ENCODE measurements at places on chromosomes 12 and 14.

DNA sequence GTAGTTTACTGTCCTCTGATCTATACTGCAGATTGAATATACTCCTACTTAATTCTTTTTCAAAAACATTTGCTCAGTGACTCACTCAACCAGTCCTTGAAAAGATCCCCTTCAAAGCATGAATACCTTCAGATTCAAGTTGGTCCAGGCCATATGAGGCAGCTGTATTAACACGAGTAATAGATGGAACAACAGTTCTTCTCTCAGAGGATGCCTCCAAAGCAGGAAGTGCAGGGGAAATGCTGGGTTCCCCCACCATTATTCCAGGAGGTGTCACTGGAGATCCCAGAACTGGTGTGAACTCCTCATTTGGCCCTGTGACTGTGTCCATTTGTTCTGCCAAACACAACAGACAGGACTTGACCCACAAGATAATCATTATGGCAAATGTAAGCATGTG, 20.6 kb downstream of the ARMH4 start:
- DNase-seq = no peak

DNA sequence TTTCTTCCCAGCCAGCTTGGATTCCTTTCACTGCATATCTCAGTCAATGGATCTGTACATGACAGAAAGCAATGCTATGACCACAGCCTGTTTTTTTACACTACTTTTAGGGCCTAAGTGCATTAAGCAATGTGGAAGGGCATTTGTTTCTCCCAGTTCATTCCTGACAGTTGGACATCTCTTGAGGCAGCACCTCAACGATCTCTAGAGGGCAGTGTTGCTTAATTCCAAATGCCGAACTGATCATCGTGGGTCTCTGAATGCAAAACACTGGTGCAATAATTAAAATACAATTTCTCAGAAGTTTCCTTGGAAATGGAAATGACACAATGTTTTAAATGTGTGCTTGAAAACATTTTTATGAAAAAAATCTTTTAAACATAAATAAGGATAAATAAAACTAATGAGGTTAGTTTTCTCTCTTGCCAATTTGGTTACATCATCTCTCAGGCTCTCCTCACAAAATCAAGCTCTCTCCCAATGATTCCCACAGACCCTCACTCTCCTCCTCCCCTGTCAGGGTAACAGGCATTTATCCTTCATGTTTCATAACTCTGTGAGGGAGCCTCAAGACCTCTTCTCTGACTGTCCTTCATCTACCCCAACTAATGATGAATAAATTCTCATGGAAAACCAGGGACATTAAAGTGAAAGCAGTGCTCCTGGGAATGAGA, 192.4 kb upstream of the SLC16A7 start:
- peak; percentile 6 for DNase-seq

- DNase-seq = no peak
These were observed 2.6 kb upstream of the MAP4K5 start for GRCh38 chr14:50534997-50535396.

DNA sequence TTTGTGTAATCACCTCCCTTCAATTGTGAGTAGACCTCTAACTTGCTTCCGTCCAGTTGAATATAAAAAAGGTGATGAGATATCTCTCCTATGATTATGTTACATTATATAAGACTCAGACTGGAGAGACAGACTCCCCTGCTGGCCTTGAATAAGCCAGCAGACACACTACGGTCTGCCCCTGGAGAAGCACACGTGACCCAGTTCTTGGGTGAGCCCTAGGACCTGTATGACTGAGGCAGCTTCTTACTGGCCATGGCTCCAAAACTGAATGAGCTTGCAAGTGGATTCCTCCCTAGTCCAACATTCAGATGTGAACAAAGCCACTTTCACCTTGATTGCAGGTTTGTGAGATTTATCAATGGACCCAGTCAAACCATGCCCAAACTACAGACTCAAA, 427.9 kb upstream of the DCN start:
- DNase-seq = no peak

DNA sequence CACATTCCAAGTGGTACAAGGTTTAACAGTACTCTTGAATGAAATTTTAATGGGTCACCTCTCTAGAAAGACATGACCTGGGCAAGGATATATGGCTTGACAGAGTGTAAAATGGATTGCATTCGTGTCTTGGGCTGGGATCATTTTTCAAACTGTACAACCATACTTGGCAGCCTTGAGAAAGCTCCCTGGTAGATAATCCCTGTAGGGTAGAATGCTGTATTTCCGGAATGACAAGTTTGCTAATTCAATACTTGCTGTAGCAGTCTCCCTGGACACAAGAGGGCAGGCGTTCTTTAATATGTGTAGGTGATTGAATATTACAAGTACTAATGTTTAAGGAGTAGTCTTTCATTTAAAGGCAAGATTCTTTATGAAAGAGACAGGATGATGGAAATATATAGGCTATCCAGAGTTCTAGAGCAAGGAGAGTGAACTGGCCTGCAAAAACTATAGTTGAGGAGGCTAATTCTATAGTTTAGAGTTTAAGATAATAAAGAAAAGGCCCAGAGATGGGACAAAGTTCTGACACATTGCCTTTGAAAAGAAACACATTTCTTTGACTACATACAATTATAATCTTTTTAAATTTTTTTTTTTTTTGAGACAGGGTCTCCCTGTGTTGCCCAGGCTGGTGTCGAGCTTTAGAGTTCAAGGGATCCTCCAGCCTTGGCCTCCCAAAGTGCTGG, 53.4 kb downstream of the PLBD1 start:
- DNase-seq = no peak

DNA sequence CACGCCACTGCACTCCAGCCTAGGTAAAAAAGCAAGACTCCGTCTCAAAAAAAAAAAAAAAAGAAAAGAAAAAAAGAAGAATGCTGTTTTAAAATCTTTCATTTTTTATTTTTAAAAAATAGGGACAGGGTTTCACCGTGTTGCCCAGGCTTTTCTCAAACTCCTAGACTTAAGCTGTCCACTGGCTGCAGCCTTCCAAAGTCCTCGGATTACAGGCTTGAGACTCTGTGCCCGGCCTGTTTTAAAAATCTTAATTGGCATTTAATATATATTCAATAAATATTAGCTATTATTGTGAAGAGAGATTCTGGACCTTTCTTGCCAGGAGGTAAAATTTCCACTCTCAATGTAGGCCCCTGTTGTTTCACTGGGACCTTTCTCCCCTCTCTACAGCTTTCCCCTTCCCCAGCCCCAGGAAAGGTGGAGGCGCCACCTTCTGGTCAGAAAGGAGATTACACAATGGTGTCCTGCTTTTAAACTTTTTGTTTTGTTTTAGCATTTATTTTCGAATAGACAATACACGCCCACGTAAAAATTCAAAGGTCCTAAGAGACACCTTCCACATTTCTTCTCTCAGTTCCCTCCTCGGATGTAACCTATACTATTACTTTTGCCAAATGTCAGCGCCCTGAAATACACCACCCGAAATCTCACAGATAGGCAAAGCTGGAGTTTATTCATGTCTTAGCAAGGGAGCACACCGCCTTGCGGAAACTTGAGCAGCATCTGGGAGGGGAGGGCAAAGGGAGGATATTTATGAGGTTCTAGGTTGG, 23.8 kb upstream of the PHC1 start:
- peak; percentile 23 for DNase-seq

GRCh38 chr12:120625557-120626419, 14.6 kb upstream of the CABP1 start:
- no peak for DNase-seq

GRCh38 chr12:47714826-47715386, 9.1 kb upstream of the RPAP3 start:
- no peak for DNase-seq

DNA sequence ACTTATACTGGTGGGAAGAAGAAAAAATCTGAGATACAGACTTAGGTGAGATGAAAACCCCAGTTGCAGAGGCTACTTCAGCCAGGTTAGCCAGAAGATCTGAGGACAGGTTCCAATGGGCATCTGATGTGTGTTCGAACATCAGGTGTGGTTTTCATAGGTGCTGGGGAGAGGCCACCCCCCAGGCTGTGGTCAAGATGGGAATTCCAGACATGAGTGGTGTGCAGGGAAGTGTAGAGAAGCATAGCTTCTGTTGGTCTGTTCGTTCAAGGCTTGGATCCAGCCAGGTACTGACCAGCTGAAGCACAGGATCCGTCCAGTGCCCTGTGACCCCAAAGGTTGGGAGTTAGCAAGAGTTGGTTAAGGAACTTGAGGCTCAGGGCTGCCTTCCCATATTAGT, 85.5 kb downstream of the SSPN start:
- no peak for DNase-seq

- no peak for DNase-seq
These were observed 980 bp upstream of the RNASE8 start for GRCh38 chr14:21056520-21057163.

DNA sequence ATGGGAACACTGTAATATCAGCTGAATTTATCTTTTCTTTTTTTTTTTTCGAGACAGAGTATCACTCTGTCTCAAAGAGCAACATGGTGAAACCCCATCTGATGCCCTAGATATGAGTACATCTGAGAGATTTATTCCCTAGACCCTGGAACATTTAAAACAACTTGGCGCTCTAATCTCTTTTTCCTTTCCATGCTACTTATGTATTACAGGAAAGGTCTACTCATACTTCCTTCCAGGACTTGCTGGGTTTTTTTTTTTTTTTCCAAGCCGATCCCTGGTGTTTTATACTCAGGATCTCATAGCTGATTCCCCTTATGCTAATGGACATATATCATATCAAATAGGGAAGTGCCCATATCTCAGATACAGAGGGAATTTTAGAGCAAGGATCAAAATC, 83.1 kb downstream of the MAPKAPK5 start:
- DNase-seq = no peak

DNA sequence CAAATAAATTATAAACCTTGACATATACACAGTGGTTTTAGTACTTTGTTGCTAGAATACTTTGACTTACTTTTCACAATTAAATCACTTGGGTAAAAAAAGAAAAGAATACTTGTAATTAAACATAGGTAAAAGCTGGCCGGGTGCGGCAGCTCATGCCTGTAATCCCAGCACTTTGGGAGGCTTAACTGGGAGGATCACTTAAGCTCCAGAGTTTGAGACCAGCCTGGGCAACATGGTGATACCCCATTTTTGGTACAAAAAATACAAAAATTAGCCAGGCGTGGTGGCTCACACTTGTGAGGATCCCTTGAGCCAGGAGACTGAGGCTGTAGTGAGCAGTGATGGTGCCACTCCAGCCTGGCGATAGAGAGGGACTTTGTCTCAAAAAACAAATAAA, 7.8 kb downstream of the STX2 start:
- DNase-seq = no peak

DNA sequence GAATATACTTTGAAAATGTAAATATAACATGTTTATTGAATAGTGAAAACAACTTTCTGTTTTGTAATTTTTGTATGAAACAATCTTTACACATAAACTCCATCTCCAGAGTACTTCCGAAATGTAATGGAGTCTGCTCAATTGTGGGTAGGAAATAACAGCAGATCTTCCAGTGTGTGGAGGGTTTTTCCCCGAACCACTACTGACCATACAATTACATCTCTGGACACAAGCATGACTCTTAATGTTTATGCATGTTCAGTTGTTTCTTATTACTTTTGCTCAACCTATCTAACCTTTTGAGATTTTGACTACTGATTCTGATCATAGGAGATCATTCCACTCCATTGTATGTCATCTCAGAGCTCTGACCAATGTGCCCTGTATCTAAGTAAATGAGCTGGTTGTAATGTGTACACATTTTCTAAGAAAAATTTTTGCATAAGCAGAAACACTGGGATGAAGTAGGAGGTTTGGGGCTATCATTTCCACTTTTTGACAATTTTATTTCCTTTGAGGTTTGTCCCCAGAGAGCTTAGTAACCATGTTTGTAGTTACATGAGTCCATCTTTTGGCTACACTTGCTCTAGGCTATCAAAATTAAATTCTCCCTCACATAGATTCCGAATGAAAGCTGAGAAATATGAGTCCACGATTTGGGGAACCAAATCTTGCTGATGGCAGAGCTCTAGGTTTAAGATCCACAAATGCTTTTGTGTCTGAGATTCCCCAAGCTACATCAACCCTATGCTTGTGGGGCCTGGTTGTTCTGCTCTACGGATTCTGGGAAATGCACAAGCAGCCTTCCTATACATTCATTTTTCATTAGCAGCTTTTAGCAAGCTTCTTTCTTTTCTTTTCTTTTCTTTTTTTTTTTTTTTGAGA, 21.4 kb upstream of the CLEC4D start:
- DNase-seq = no peak

DNA sequence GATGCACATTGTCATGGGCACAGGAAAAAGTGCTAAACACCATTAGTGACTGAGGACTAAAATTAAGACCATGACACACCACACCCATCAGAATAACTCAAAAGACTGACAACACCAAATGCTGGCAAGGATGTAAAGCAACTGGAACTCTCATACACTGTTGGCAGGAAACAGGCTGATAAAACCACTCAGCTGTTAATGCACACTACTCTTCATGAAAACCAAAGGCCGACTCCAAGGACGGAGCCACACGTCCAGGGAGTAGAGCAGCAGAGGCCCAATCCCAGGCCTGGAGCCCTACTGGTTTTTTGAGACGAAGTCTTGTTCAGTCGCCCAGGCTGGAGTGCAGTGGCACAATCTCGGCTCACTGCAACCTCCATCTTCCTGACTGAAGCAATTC, 6.4 kb downstream of the RAD52 start:
- DNase-seq = no peak

GRCh38 chr12:113082486-113083148, 26.1 kb downstream of the DTX1 start:
- no peak for DNase-seq

DNA sequence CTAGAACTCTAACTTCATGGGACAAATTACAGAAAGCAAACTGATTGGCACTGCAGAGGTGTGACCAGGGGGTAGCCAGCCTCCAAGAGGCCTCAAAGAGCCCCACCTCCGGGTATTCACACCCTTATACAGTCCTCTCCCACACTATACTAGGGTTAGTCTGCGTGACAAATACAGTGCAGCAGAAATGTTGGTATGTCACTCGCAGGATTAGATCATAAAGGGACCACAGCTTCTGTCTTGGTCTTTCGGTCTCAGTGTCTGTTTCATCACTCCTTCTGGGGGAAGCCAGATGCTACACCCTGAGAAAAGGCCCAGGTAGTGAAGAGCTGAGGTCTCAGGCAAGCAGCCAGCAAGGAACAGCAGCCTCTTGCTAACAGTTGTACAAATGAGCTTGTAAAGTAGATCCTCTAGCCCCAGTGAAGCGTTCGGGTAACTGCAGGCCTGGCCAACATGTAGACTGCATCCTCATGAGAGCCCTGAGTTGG, 68.9 kb upstream of the SAV1 start:
- DNase-seq = no peak

- DNase-seq = no peak
These were observed 87.7 kb downstream of the ADGRD1 start for GRCh38 chr12:131041216-131041967.

- no peak for DNase-seq
These were observed 1.8 kb downstream of the GLRX5 start for GRCh38 chr14:95536671-95537070.

- no peak for DNase-seq
These were observed 9.7 kb downstream of the WSB2 start for GRCh38 chr12:118050972-118051910.

- no peak for DNase-seq
These were observed 220.1 kb downstream of the GLT1D1 start for GRCh38 chr12:129073157-129073915.

Measured in H54 (cell line).